ENCODE measurements at places on chromosomes 12 and 14. TPM values are rescaled to one million over a fixed set of nuclear protein-coding genes. Genes with fewer than 3 reads are reported as not detected.

The MAP3K9 gene
- polyA plus RNA-seq = 3.9 TPM

The SMAGP gene
- polyA plus RNA-seq = 25.4 TPM

The IAPP gene
- polyA plus RNA-seq = not detected

The LRP1-AS gene
- polyA plus RNA-seq = not detected

The CNTN1 gene
- 56.5 TPM for polyA plus RNA-seq

The RAD52 gene
- polyA plus RNA-seq = 26.0 TPM

The AMN gene
- polyA plus RNA-seq = 15.9 TPM

The OR4K14 gene
- not detected for polyA plus RNA-seq

The C1QL4 gene
- polyA plus RNA-seq = 1.5 TPM

The RNF41 gene
- polyA plus RNA-seq = 48.4 TPM

The ADCY4 gene
- polyA plus RNA-seq = 12.8 TPM

The PNN gene
- 182 TPM for polyA plus RNA-seq

The GCH1 gene
- 10.7 TPM for polyA plus RNA-seq

The DNAJC22 gene
- polyA plus RNA-seq = 19.6 TPM

The ADAMTS20 gene
- polyA plus RNA-seq = 0.61 TPM

The GYS2 gene
- polyA plus RNA-seq = 0.08 TPM

The VRTN gene
- polyA plus RNA-seq = not detected

The ENDOU gene
- polyA plus RNA-seq = 0.41 TPM

The KRT74 gene
- not detected for polyA plus RNA-seq

The AJUBA gene
- 72.8 TPM for polyA plus RNA-seq

The BHLHE41 gene
- 1.1 TPM for polyA plus RNA-seq

Data from right renal cortex interstitium (tissue), 3 donors.